ENCODE measurements at places on chromosomes 3 and 15.
A peak's percentile ranks its signal among the peaks of the same experiment; 100 is the strongest.

GRCh38 chr15:40295877-40296560 is 11.7 kb downstream of the PLCB2 start:
- DNase-seq = no peak

GRCh38 chr3:46619845-46620778 is 7.8 kb downstream of the FAM240A start:
- DNase-seq = no peak

DNA sequence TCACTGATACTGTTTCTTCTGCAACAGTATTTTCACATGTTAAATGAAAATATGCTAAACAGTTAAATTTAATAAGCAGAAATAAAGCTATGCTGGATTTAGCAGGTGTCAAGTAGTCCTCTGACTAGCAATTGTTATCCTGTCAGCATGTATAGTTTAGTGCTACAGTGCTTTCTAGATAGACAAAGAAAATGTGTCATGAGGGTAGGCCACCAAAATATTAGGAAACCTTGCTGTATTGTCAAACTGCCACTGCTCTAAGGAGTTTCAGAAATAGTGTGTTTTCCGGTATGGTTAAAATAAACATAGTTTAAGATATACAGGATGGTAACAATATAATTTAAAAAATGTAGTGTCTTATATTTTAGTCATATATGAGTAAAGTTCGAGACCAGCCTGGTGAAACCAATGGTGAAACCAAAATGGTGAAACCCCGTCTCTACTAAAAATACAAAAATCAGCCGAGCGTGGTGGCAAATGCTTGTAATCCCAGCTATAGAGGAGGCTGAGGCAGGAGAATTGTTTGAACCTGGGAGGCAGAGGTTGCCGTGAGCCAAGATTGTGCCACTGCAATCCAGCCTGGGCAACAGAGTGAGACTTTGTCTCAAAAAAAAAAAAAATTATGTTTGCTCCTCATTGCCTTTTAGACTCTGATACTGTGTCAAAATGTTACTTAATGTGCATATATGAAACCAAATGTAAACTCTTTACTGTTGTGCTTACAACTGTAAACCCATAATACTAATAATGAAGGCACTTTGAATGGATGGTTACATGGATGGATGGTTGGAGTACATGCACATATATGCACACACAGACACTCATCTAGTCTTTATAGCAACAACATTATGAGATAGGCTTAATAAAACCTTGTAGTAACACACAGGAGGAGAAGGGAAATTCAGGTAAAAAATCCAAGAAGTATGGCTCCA is 204.8 kb downstream of the RSRC1 start:
- DNase-seq = no peak

DNA sequence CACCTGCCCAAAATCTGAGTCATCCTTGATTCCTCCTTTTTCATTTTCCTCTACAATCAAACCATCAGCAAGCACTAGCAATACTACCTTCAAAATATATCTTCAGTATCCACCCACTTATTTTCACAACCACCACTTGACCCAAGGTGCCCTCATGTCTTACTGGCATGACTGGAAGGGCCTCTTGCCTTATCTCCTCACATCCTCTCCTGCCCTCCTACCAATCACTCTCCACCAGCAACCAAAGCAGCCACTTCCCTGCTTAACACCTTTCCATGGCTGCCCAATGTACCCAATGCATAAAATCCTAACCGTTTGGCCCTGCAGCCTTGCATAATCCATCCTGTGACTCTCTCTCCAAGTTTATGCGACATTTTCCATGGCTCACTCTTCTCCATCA is 76.0 kb downstream of the MTHFS start:
- no peak for DNase-seq

DNA sequence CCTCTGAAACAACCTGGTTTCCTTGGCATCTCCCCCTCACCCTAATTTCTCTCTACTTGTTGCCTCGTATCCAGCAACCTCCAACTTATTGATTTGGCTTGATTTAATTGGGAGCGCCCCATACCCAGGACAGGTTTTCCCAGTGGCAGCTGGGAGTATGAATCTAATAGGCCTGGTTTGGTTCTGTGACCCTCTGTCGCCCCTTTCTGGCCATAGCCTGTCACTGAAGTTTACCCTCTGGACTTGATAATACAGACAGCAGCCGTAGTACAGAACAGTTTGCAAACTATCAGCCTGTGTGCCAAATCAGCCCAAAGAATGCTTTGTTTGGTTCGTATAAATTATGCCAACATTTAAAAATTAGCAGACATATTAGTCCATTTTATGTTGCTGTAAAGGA is 525.1 kb upstream of the GOLIM4 start:
- DNase-seq = no peak

GRCh38 chr3:16318176-16318575 is 53.2 kb downstream of the OXNAD1 start:
- DNase-seq = no peak

DNA sequence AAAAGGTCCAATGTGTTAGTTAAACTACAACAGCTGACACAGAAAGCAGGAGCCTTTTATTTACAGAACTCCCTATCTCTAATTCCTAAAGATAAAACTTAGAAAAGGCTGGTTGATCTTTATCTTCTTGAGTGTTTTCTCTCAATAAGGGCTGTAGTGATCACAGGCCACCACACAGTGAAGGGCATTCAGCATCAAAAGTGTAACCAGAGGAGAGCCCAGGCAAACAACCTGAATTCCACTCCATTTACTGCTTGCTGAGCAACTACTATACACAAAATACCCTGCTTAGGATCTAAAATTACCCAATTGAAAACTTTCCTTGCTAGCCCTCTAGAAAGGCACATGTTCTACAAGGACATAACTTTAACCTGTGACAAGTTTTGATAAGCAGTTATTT is 122.7 kb downstream of the MEIS2 start:
- DNase-seq = no peak

GRCh38 chr3:33926998-33927605 is 128.7 kb downstream of the PDCD6IP start:
- DNase-seq = no peak

DNA sequence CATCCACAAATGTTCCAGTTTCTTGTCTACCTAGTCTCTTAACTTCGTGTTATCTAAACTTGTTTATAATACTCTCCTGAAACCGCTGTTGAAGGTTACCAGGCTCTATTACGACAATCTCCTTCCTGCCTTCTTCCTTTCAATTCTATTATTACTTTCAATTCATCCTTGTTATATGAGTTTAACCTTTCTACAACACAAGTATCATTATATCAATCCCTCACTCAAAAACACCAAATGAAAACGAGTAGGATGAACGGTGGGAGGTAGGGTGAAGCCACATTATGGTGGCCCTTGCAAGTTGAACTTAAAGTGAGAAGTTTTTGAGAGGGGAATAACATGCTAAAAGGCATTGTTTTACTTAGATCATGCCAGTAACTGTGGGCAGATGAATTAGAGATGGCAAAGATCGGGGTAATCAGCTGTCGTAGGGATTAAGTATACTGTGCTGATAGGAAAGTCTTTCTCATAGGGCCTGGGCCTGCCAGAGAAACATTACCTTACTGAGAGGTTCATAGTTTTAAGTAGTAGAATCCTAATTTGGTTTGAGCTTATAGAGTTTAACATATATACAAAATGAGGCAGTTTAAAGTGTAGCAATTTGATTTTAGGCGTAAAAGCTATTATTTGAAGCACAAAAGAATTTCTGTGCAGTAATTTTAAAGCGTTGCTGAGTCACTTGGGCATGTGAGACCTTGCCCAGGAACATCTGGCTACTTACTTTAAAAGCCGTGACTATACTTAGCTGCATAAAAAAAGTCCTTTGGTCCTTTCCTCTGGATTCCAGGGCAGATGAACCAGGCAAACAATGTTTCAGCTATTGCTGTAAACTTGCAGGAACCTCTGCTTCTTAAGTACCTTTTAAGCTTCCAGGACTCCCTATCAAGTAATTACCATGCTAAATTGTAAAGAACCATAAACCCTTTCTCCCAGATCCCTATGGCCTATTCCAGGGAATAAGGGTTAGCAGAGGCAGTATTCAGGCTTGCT is 3.3 kb upstream of the CEP97 start:
- DNase-seq = no peak

- no peak for DNase-seq
These were observed 24.6 kb upstream of the RSL24D1 start for GRCh38 chr15:55221090-55222011.

- DNase-seq = no peak
These were observed 94.7 kb downstream of the DLG1 start for GRCh38 chr3:197203714-197204146.

DNA sequence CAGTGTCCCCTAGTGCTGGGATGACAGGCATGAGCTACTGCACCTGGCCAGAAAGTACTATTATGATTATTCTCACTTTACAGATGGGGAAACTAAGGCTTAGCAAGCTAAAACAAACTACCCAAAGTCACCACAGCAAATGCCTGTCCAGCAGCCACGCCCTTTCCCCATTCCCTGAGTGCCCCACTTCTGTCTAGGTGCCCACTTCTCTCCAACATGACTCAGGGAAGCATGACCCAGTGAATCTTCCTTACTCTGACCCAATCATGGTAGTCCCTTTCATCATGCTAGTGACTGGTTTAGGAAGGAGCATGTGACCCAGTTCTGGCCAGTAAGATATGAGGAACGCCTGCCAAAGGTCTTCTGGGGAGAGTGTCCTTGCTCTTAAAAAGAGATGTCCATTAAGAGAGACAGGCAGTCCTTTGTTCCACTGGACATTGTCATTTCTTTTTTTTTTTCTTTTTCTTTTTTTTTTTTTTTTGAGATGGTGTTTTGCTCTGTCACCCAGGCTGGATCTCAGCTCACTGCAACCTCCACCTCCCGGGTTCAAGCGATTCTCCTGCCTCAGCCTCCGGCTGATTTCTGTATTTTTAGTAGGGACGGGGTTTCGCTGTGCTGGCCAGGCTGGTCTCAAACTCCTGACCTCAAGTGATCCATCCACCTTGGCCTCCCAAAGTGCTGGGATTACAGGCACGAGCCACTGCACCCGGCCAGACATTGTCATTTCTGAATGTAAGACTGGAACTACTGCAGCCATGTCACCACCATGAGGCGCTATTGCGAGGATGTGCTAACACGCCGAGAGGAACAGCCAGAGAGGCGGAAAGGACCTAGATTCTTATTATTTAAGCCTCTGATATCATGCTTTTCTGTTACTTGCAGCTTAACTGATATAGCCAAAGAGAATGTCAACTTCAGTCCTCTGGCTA is 19.8 kb downstream of the MEGF11 start:
- DNase-seq = no peak

GRCh38 chr3:59444294-59444671 is 394.5 kb upstream of the CFAP20DC start:
- DNase-seq = no peak

- no peak for DNase-seq
These were observed 349.6 kb downstream of the ZIC1 start for GRCh38 chr3:147758771-147759170.

DNA sequence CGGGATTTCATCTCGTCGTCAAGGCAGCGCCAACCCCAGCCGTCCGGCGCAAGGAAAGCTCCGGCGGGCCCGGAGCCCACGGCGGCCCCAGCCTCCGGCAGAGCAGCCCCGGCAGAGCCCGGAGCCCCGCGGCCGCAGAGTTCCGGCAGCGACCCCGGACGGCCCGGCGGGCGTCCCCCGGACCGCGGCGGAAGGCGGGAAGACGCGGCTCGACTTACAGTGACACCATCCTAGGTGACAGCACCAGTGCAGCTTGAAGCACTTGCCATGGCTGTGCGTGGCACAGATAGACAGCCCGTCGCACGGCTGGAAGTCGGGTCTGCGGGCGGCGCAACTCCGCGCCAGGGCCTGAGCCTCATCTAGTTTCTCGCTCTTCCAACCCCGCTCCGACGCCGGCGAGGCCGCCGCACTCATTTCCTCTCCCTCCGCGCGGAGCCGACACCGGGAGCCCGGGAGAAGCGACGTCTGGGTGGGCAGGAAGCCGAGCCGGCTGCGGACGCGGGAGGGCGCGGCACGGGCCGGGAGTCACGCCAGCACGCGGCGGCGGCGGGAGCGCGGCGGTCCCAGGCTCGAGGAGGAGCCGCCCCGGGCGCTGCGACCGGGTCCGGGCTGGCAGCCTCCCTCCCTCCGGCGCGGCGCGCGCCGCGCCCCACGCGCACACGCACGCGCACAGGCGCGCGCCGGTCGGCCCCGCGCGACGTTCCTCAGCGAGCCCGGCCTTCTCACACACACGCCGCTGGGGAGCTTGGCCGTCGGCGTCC is at the start of gene C3orf70:
C3orf70 (minus strand) TSS at position 651 of the 761 bp plus-strand sequence; CDS start at position 414, 237 bp downstream.
- peak; percentile 9 for DNase-seq

DNA sequence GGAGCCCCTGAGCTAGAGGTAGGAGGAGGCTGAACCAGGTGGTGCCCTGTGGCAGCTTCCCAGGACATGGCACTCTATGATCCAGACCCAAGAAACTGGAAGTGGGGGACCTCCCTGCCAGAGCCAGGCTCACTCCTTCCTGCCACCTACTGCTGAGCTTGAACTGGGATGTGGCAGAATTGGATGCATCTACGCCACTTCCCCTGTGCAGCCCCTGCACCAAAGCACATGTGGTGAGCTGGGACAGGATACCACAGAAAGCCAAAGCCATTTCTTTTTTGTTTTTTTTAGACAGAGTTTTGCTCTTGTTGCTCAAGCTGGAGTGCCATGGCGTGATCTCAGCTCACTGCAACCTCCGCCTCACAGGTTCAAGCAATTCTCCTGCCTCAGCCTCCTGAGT is 518.0 kb upstream of the PPP2R3A start:
- no peak for DNase-seq

DNA sequence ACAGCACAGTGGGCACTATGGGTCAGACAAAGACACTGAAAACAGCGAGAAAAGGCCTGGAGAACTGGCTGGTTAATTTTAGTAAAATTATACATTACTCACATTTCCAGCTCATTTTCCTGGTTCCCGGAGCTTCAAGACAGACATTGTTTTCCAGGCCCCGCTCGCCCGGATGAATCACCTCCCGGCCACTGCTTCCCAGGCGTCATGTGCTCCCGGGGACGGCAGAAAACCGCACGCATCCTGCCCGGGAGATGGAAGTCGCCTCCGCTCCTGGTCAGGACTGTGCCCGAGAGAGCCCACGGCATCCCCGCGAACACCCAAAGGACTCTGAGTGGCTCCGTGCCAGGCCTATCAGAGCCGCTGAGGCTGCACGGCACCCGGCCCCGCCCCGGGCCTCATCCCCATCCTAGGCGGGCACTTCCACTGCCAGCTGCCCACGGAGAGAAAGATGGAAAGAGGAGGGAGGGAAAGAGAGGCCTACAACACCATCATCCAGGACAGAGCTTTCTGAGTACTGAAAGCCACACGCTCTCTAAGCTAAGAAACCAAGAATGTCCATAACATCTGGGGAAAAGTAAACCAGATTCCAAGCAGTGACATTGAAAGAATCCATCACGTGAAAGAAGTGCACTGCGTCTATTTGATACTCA is 75.1 kb downstream of the VGLL4 start:
- DNase-seq = no peak

- no peak for DNase-seq
These were observed 60.8 kb downstream of the MINDY4B start for GRCh38 chr3:150844484-150844883.

GRCh38 chr3:47299381-47300318 is 16.9 kb downstream of the KLHL18 start:
- no peak for DNase-seq

GRCh38 chr15:57861034-57861638 is 154.6 kb downstream of the POLR2M start:
- no peak for DNase-seq

- DNase-seq = no peak
These were observed 20.1 kb downstream of the MAPKAPK3 start for GRCh38 chr3:50637011-50637410.

Data from activated CD4-positive, alpha-beta T cell treated with anti-CD3 and anti-CD28 coated beads, Interleukin-2, amount 50 U/mL, for 24 hours (primary cell).